ENCODE measurements at places on chromosomes 7 and 10.
A peak's percentile ranks its signal among the peaks of the same experiment; 100 is the strongest.

GRCh38 chr10:79434223-79434687 is 11.2 kb downstream of the ZCCHC24 start:
- DNase-seq, result no peak

DNA sequence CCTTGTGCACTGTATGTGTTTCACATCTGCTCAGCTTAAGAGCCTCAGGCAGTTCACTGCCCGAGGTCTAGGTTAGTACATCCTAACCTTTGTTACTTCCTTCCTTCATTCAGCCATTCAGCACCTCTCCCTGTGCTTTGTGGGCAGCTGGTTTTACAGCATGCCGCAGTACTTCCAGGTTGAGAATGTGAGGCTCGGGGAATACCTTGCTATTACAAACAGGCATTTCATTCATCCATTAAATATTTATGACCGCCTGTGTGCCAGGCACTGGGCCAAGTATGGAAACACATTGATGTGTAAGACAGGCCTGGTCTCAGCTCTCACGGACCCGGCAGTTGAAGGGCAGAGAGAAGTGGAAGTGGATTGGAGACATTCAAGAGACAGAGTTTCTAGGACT is 82.4 kb downstream of the SHH start:
- DNase-seq, result peak; percentile 43

DNA sequence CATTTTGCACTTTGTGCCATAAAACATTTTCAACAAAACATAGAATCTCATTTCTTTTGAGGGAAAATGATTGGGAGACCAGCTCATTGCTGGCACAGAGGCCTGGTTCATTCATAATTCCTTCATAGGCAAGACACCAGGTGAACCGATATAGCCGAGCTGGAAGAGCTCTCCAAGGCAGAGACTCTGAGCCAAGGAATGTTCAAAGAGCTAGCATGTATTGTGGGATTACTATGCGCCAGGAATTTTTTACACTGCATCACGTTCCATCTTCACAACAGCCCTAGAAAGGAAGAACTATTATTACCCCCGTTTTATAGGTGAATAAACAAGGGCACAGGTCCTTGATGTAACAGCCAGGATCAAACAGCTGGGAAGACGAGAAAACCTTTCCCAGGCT is 2.1 kb upstream of the IL6 start:
- no peak for DNase-seq

- no peak for DNase-seq
Measured at GRCh38 chr10:116521424-116522290, 24.1 kb upstream of the PNLIP start.

GRCh38 chr10:114511881-114512280 is 107.6 kb upstream of the AFAP1L2 start:
- DNase-seq, result no peak

- DNase-seq, result no peak
Measured at GRCh38 chr10:36332926-36333325, 690.8 kb upstream of the FZD8 start.

- no peak for DNase-seq
Measured at GRCh38 chr10:24685958-24686540, 37.6 kb downstream of the ARHGAP21 start.

DNA sequence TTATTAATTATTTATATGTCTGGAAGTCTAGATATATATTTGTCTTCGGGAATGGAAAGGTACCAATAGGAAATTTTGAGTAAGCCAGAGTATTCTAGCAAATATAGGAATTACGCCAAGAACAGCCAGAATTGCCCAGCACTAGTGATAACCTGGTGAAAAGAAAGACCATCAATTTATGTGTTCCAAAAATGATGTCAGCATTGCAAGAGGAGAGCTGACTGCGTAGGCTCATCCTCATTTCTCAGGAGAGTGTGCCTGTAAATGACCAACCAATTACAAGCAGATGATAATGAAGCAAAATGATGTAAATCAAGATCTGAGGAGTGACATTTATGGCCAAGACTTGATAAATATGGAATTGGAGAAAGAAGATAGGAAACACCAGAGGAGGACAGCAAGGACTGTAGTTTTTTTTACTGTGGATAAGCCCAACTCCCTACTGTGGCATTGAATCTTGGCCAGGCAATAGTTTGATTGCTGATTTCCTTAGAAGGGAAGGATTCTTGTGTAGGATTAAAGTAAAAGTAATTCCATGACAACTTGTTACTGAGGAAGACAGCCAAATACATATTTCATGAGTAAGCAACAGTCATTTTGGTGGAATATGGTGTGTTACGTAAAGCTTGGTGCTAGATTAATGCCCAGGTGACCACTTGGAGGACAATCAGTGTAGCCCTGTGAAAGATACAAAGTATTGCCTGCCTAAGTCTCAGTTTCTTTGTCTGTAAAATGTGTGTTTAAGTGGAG is 590.8 kb downstream of the AUTS2 start:
- DNase-seq, result no peak

DNA sequence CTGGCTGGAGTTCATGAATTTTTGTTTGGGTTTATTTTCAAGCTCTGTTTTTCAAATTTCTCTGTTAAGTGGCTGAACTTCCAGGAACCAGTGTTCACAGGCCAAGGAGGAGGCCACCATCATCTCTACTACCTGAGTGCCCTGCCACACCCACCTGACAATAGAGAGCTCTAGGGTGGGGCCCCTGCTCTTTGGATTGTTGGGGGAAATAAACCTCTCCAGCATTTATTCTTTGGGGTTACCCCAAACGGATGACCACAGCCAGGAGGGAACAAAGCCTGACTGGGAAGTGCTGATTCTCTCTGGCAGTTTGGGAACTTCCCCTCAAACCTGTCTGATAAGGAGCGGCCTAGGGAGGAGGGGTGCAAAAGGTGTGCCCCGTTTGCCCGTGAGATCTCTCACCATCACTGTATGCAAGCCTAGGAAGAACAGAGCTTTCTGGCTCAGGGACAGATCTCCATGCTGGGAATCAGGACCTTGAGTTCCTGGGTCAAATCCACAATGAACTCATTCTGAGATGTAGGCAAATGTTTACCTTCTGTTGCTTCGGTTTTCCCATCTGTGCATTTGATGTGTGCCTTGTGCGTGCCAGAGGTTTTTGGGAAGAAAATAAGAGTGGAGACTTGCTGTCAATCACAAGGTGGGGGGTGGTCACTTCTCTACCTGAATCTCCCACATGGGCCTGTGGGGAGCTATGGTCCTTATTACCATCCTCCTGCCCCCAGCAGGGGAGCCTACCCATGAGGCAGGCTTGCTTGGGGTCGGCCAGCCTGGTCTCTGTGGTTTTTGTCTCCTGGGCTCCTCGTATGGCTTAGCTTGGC is 27.7 kb upstream of the PDCD4 start:
- DNase-seq, result peak; percentile 66

GRCh38 chr10:78249690-78250089 is 216.0 kb downstream of the RPS24 start:
- DNase-seq, result no peak

DNA sequence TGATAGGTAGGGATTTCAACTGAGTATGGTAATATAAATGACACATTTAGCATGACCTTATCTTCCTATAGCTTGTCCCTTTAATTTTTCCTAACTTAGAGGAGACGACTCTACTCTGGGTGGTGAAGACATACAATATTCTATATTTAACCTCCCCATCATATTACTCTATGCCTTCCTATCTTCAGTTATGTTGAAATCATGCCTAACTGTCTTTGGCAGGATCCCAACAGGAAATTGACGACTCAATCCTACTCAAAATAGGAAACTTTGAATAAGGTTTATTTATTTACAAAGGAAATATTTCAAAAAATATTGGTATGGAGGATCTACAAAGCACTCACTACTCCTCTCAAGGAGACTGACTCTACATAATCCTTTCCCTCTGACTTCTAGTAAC is 24.1 kb upstream of the SEMA3A start:
- DNase-seq, result no peak
